ENCODE measurements at places on chromosomes 13 and 19.

GRCh38 chr13:82088781-82089180 is 1747.9 kb upstream of the SPRY2 start:
- no peak for DNase-seq

- DNase-seq: peak; percentile 22
Observed at GRCh38 chr19:46839752-46840497, 10.7 kb downstream of the AP2S1 start.

DNA sequence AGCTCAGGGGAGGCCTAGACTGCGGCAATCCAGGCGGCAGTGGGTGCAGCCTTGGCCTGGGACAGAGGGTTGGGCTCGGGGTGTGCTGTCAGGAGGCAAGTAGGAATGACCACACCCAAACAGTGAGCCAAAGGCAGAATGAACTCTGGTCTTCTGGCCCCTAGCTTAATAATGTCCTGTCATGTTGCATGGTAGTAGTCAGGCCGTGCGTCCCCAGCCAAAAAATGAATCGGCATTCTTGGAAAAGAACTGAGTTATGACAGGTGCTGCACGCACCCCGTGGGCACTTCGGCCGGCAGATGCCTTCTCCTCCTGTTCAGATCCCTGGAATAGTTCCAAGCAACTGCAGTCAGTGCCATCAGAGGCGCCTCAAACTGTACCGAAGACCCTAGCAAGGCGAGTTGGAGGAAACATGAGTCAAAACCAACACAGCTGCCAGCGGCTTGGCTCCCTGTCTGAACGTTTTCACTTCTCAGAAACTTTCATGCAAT is 55.9 kb downstream of the ATP7B start:
- no peak for DNase-seq

- no peak for DNase-seq
Observed at GRCh38 chr19:39032063-39032918, at the start of gene FBXO27. FBXO27 (minus strand) TSS chr19:39032549; CDS start chr19:39032227, 322 bp downstream.

GRCh38 chr19:53881482-53882390 is at the start of gene PRKCG:
PRKCG (plus strand) TSS chr19:53882197; CDS start chr19:53882495, 298 bp downstream.
- DNase-seq: peak; percentile 82

DNA sequence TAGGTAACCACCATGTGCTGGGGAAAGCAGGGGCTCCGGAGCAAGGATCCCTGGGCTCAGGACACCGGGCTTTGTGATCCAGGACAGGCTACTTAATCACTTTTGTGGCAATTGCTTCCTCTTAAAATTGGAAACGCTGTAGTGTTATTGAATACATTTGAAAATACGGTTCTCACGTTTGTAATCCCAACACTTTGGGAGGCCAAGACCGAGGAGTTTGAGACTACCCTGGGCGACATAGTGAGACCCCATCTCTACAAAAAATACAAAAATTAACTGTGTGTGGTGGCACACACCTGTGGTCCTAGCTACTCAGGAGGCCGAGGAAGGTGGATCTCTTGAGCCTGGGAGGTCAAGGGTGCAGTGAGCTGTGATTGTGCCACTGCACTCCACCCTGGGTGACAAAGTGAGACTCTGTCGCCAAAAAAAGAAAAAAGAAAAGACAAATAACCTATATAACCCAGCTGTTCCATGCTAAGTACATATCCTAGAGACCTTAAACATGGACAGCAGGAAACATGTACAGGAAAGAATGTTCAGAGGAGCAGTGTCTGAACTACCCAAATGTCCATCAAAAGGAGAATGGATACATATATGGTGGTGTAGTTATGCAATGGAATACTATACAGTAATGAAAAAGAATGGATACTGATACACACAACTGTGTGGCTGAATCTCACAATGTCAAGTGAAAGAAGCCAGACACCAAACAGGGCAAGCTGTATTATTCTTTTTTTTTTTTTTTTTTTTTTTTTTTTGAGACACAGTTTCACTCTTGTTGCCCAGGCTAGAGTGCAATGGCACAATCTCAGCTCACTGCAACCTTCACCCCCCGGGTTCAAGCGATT is 622 bp upstream of the PRODH2 start:
- DNase-seq: no peak

DNA sequence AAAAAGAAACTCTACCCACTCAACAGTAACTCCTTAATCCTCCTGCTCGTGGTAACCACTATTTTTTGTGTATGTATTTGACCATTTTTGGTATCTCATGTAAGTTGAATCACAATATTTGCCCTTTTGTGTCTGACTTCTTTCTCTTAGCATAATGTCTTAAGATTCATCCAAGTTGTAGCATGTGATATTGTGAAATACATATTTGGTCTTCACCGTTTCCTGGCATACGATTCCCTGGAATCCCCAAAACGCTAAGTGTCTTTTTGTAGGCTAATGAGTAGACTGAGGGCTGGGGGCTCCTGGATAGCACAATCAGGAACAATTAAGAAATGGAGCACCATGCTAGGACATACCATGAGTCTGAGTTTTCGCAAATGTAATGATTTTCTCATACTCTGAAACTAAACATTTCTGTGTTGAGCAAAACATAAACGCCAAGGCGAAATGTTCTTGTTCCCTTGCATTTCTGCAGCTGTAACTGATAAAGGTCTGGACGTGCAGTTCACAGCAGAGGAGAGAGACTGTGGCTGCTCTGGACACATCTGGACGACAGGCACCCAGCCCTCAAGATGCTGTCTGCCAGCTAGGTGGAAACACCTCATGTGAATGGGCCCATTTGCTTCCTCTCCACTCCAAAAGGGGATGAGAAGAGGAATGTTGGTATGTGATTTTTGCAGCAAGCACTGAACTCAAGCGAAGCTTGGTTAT is 38.4 kb downstream of the BRD4 start:
- no peak for DNase-seq

DNA sequence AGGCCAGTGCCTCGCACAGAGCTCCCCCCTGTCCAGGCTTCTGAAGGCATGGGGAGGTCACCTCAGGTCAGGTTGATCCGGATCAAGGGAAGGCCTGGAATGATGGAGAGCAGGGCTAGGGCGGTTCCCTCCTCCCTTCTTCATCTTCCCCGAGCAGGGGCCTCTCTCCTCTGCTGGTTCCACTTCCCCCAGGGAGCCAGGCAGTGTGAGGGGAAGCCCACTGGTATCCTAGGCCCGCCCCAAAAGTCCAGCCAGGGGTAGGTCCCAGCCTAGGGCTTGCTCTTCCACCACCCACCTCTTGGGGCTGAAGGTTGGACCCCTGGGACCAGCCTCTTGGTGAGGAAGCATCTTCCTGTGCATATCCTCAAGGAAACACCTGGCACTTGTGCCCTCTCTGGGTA is 16.4 kb upstream of the PRR19 start:
- DNase-seq: no peak

GRCh38 chr19:16200038-16201010 is 2.6 kb downstream of the AP1M1 start:
- DNase-seq: peak; percentile 7

- no peak for DNase-seq
Observed at GRCh38 chr13:113117911-113118260, 4.7 kb upstream of the F10 start.

DNA sequence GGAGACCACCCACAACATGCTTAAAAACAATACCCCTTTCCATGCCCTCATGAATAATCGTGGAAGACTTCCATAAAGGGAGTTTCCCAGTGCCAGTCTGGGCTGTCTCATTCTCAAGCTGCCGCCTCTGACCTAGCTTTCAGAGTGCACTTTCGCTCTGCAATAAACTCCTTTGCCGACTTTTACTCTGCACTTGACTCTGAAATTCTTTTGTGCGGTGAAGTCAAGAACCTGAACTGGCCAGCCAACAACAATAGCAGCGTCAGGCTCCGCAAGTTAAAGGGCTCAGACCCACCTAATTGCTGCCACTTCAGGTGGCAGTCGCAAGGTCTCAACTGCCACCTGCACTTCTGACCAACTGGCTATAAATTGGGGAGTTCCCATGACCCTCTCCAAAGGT is 10.3 kb upstream of the LEUTX start:
- no peak for DNase-seq
